ENCODE measurements at places on chromosomes 2 and 18.

- DNase-seq: no peak
Observed at GRCh38 chr18:65363911-65364632, 386.7 kb upstream of the CDH7 start.

DNA sequence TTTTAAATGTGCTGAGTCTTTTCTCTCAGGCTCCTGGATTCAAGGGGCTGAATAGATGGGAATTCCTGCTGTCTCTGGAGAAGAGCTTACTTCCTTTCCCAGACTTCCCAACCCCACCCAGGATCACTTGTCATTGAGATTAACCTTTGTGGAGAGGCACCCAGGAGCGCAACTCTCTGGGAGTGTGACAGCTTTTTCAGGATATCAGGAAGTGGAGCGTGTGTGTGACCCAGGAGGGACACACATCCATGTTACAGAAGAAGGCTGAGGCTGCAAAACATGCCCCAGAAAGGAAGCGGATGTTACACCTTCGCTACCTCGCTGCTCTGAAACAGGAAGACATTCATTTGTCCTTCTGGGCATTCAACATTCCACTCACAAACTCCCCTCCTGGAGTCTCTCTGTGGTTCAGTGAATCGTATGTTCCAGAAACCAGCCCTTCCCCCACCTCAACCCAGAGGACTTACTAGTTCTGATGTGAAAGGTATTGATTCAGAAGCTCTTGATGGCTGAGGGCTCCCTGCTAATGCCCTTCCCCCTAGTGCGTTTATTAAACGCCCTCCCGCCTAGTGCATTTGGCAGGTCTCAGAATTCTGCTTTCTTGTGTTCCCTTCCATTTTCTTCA lies 523.9 kb downstream of the TNS1 start:
- DNase-seq: no peak

GRCh38 chr2:174344716-174345461 lies 10.1 kb downstream of the SP9 start:
- DNase-seq: no peak

- no peak for DNase-seq
Observed at GRCh38 chr2:241410739-241411176, 54.7 kb downstream of the FARP2 start.

- no peak for DNase-seq
Observed at GRCh38 chr2:24766609-24767008, 26.6 kb downstream of the PTRHD1 start.

GRCh38 chr2:121031568-121032340 lies 253.2 kb downstream of the TFCP2L1 start:
- no peak for DNase-seq

DNA sequence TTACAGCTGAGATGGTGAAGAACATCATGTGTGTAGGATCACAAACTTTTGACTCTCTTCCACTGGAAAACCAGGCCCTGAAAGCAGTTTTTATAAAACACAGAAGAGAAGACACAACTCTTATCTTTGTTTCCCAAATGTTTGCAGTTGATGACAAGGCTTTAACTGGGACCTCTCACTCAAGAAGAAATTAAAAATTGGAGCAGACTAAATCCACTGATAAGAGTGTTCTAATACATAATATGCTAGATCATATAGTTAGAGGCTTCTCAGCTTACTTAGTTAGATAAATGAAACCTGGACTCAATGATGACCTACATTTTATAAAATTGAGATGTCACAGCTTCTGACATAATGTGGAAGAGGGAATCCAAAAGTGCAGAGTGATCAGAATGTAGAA lies 158.3 kb upstream of the WDSUB1 start:
- DNase-seq: no peak

- no peak for DNase-seq
Observed at GRCh38 chr2:216283038-216283900, 89.0 kb downstream of the MARCHF4 start.

GRCh38 chr18:53660306-53660705 lies 564.2 kb downstream of the MBD2 start:
- DNase-seq: no peak

Measured in fibroblast of upper back skin (primary cell).